ENCODE measurements at places on chromosomes 1 and 21. TPM values are rescaled to one million over a fixed set of nuclear protein-coding genes. Genes with fewer than 3 reads are reported as not detected.

RNU1-1 gene
- total RNA-seq, result under 0.01 TPM

HIVEP3 gene
- 13.0 TPM for total RNA-seq

EPHA2 gene
- total RNA-seq, result 17.1 TPM

F3 gene
- 4.8 TPM for total RNA-seq

IGSF3 gene
- total RNA-seq, result 0.94 TPM

PLEKHM2 gene
- total RNA-seq, result 65.8 TPM

GRCh38 chr1:192512426-192513162, 63.0 kb upstream of the RGS1 start:
- DNase-seq, result no peak

GRCh38 chr1:203480525-203481084, 5.0 kb downstream of the PRELP start:
- peak; percentile 76 for DNase-seq

GRCh38 chr1:194369060-194369459, 1182.6 kb upstream of the B3GALT2 start:
- no peak for DNase-seq

DNA sequence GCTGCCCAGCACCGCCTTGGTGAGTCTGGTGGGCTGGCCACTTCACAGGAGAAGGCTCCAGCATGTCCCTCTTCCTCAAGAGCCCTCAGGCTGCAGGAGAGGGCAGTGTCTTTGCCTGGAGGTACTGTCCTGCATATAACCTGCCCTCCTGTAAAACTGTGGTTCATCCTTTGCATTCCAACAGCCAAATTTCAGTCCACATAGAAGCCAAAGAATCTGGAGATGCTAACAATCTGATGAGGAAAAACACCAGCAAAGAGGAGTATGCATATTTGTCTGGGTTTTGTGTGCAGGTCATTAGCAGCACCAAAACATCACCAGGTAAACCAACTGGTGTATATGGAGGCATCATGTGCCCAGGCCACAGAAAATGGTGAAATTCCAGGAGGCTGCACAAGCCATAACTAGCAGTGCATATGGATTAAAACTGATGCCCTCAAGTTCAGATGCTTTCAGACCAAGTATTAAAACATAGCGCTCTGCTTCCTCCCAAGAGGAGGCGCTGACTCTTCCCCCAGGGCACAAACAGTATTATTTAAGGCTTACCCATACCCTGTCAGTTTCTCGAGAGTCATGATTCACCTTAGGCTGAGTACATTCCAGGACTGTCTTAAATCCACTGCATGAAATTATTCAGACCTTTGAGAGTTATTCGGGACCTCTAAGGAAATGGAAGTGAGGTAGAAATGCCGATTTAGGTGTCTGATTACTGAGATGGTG, 150.5 kb upstream of the COA6 start:
- DNase-seq, result no peak

GRCh38 chr1:25858494-25858893, 763 bp downstream of the AUNIP start:
- no peak for DNase-seq

DNA sequence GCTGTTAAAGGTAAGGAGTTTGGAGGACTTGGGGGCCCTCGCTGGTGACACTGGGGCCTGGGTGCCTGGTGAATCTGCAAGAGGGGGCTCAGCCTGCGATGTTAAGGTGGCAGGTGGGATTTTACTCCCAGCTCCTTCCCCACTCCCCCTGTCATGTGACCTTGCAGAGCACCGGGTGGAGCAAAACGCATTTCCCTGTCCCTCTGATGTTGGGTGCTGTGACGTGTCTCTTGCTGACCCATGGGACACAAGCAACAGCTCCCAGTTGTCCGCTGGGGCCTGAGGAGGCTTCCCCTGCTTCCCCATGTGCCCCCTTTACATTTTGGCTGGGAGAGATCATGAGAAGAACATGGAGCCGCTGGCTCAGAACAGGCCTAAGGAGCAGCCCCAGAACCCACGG, 319.0 kb downstream of the MATN1 start:
- peak; percentile 49 for DNase-seq

GRCh38 chr1:109620401-109620791, 759 bp downstream of the AMPD2 start:
- no peak for DNase-seq

DNA sequence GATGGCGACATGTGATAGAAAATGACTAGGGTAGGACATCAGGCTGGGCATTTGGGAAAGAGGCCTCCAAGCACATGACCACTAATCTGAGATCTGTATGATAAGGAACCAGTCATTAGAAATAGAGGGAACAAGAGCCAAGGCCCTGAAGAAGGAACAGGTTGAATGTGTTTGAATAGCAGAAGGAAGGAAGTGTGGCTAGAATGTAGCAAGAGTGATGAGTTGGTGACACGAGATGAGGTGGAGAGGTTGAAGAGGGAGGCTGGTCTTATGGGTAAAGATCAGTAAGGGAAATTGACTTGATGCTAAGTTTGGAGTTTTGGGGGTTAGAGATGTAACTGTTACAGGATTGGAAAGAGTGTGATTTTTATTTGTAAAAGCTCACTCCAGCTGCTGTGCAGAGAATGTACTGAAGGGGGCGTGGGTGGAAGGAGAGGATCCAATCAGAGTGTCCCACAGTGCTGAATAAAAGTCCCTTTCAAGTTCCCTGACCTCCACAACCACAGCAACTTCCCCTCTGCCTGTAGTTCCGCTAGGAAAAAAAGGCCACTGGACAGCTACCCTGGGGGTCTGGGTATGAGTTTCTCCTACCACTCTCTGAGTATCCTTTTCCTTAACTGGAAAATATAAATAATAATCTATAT, 295.0 kb downstream of the OMA1 start:
- no peak for DNase-seq

GRCh38 chr1:40985161-40985560, 5.7 kb downstream of the CTPS1 start:
- DNase-seq, result no peak

GRCh38 chr1:115284209-115284608, 53.8 kb downstream of the NGF start:
- DNase-seq, result no peak

DNA sequence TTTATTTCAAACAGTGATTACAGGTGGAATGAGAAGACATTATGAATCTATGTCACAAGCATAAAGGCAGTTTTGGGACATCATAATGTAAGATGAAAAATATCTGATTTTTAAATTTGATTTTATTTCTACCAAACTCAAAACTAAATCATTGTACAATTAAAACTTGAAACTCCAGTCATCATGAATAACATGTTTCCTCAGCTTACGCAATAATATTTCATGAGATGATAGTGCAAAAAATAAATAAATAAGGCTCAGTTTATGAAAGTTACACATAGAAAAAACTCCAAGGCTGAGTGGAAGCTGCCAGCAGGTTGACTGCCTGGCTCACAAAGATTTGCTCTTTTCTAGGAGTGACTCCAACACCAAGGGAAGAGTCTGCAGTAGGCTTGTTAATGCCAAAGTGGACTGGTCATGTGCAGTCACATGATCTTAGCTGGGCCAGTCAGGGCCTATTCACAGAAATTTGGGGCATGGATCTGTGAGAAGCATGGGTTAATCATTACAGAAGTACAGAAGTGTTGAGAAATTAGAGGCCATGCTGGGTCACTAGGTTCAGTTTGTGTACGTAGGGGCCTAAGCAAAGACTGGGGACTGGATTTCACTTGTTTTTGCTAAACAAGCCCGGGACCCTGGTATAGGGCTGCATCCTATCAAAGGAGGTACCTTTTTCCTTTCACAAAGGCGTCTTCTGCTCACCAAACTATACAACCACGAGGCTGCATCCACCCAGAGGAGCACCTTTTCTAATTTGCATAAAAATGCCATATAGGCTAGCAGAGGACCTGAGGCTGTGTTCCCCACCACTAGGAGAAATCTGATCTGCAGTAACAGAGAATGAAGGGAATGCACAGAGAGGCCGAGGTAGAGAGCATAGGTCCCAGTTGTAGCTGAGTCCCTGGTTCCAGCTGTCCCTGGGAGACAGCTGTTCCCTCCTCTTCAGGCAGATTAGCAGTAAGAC, 4.9 kb upstream of the ABCA4 start:
- DNase-seq, result no peak

DNA sequence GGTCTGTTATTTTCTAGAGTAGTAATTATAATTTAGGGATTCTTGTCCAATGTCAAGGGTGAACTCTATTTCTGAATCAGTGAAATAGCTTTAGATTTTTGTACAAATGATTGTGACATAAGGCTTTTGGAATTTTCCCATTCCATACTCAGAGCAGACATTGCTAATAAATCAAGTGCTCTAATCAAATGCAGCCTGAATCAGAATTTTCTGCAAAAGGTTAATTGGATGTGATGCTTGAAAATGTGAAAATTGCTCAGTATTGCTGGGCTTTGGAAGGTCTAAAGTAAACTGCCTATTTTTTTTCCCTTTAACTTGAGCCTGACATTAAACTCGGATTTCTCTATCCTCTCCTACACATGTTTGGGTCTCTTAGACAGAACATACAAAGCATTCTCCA, 23.2 kb downstream of the SGIP1 start:
- no peak for DNase-seq

DNA sequence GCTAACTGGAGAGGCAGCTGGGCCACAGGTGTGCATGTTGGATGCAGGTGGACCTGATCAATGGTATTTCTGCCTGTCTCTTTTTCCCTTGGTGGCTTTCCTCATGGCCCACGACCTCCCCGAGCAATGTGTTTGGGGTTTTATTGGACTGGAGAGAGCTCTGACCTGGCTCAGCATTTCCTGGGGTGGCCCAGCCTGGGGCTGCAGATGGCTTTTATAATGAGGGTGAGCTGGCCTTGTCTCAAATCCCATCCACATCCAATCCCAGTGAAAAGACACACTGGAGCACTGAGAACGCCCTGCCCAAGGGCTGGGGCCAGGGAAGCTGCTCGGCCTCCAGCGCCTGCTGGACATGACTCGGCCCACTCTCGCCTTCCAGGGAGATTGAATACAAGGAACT, 44.1 kb downstream of the SIM2 start:
- DNase-seq, result peak; percentile 33

DNA sequence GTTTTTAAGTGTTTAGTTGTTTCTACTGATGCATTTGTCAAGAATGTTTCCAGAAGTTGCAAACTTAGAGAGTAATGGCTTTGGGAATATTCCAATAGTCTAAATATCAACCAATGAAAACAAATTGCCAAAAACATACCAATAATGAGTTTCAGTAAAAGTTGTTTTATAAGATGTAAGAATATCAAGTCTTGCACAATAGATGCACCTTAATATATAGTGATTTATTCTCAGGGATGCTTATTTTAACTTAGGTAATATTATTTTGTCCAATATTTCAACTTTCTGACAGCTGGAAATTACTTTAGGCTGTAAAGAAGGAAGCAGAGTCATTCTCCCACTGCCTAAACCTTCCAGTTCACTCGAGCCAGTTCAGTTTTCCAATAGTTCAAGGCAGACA, 5.4 kb upstream of the NMNAT2 start:
- DNase-seq, result no peak

DNA sequence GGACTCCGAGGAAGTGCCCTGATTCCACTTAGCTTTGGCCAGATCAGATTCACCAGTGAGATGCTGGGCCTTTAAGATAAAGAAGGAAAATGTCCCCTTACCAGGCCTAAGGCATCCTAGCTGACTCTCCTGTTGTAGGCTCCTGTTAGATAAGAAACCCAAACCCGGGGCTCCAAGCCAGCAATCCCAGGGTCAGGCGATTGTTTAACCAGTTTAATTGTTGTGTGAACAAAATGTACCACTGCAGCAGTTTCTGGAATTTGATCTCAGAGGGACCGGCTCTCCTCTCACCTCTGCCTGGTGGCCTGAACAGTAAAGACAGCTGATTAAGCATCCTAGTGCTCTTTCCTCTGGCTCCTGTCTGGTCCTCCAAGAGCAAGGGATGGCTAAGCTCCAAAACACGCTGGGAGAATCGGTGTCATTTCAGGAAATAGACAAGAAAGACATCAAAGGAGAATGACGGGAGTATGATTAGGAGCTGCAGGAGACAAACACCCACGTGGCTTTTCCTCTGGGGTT, 9.3 kb upstream of the KLHDC8A start:
- no peak for DNase-seq

DNA sequence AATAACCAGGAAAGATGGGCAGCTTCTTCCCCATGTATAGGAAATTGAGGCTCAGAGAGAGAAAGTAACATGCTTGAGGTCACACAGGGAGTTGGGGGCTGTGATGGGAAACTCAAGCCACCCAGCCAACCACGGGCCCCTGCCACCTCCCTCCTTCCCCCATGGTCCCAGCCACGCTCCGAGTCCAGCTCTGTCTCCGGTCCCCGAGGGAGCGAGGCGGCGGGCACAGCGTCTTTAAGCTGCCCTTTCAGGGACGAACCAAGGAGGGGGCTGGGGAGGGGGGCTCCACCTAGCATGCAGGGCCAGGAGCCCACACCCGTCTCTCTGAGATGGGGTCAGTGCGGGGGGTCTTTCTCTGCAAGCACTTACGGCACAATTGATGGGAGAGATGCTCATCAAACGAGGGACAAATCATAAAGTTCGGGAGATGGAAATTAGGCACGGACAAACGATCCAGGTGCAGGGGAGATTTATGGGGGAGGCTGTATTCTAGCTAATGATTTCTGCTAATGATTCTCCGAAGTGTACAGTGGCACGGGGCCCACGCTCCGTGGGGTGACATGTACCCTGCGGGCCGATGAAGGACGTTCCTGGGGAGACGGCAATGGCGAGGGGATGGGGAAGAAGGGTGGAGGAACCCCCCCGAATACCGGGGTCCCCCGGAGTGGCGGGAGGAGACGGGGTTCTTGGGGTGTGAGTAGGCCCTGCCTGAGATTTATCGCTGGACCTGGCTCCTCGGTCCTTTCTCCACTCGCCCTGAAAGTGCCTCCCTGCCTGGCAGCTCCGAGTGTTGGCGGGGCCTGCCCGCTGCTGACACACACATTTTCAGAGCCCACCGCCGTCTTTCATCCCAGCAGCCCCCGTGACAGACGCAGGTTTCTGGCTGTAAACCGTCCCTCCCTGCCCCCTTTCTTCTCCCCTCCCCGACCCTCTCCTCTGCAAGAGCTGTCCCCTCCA, 31.2 kb upstream of the CASZ1 start:
- no peak for DNase-seq

GRCh38 chr1:85705940-85706339, 2.3 kb downstream of the ZNHIT6 start:
- DNase-seq, result no peak

DNA sequence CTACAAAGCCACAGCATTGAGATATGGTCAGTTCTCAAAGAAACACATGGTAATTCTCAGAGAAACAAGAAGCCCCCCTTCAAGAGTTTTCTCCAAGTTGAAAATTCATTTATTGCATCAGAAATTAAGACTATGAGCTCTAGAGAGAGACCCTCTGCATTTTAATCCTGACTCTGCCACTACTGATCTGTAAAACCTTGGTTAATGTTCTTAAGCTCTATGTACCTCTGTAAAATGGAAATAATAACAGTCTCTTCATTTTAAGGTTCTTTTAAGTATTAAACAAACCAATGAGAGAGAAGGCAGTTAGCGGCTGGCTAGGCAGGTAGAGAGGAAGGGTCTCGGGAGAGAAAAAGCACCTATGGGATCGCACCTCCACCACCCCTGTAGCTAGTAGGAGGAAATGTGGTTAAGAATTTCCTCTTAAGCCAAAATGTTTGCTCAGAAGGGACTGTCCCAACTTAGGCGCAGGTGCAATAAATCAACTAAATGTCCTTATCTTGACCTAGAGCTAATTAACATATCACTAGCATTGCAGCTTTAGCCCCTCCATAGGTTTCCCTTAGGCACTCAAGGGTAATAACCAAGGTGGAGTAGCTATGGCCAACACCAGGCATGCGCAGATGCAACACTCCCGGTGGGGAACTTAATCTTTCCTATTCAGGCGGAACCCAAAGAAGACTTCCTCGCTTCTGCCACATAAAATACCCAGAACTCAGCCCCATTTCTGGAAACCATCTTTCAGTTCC, 1685.4 kb downstream of the MRPL39 start:
- DNase-seq, result no peak

Data from spleen (tissue), 13 donors.